Gastroesophageal sphincter (tissue), 4 donors: ENCODE measurements at places on chromosomes 5 and 9.
A peak's percentile ranks its signal among the peaks of the same experiment; 100 is the strongest.

DNA sequence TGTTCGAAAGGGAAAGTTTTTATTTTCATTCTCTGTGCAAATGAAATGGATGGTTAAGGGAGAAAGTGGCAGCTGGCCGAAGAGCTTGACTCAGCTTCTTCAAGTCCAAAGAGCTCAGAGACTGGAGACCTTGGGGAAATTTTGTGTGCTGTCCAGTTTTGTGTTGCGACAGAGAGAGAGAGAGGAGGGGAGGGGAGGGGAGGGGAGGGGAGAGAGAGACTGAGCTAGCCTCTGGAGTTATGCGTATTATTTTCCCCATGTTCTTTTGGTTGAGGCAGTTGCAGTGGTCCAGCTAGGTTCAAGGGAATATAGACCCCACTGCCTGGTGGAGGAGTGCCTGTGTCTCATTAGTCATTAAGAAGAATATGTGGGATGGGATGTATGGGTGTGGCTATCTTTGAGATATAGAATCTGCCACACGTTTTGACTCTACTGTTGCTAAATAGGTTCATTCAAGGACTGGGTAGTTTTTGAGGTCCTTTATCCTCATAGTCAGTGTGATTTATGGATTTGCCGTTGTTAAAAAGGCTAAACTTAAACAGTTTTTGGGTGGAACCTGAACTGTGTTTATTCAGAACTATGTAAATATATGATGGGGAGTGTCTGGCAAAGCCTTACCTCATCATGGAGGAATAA lies 69.7 kb downstream of the ARHGAP26 start:
- ATAC-seq, result peak; percentile 77

GRCh38 chr5:101067429-101067828 lies 164.3 kb upstream of the ST8SIA4 start:
- no peak for ATAC-seq

GRCh38 chr5:157273131-157273556 lies 7.2 kb downstream of the CYFIP2 start:
- no peak for ATAC-seq

DNA sequence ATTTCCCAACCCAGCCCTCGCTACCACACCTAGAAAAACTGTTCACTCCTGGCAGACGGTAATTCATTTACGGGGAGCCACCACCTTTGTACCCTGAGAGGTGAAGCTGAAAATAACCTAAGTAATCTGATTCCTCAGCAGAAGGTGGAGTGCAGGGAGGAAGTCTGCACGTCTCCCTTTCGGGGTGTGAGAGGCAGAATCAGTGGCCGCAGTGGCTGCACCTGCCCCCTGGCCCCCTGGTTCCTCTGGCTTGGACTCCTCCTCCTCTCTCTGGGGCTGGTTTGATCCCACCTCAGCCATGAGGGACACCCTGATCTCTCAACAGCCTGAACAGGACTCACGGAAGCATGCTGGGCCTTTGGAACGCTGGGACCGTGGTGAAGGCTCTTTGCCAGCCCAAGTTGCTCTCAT lies 10.5 kb downstream of the TMEM174 start:
- ATAC-seq, result no peak

DNA sequence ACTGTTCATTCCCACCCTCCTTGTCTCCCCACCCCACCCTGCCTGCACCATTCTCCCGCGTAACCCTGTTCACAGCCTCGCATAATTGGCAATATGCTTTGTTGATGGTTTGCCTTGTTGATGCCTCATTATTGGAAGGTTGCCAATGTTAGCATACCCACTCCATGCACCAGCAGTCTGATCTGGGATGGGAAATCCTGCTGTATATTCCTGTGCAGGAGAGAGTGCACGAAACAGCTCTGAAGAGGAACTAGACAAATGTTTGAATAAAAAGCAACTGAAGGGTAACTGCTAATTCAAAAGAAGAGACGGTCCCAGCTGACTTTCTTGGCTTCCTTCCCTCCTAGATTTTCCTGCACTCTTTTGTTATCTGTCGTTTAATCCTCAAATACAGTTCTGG lies 271.7 kb upstream of the TLE4 start:
- ATAC-seq, result no peak

- ATAC-seq, result peak; percentile 34
Observed at GRCh38 chr5:90878081-90878480, 319.5 kb downstream of the ADGRV1 start.

GRCh38 chr9:8864545-8864896 lies 1064.9 kb upstream of the DMAC1 start:
- no peak for ATAC-seq

- no peak for ATAC-seq
Observed at GRCh38 chr9:459491-460444, 245.1 kb downstream of the DOCK8 start.

GRCh38 chr9:126844085-126844484 lies 16.4 kb upstream of the ZBTB34 start:
- ATAC-seq, result no peak

GRCh38 chr5:169599451-169599850 lies 15.9 kb downstream of the SPDL1 start:
- ATAC-seq, result no peak

DNA sequence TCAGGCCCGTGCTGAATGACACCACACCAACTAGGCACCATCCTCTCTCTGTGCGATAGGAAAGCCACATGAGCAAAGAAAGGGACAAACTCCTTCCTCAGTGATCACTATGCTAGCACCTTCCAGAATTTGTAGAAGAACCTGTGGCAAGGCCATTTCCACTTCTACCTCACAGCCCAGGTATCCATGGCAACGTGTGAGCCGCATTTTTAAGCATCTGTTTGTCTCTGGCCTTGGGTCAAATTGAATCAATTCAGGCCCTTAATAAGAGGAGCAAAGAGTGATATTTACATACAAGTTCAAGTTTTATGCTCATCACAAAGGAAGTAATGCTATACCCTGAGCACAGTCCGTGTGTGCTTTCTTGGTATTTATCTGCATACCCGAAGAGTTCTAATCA lies 179.3 kb downstream of the SLC12A2 start:
- ATAC-seq, result no peak

DNA sequence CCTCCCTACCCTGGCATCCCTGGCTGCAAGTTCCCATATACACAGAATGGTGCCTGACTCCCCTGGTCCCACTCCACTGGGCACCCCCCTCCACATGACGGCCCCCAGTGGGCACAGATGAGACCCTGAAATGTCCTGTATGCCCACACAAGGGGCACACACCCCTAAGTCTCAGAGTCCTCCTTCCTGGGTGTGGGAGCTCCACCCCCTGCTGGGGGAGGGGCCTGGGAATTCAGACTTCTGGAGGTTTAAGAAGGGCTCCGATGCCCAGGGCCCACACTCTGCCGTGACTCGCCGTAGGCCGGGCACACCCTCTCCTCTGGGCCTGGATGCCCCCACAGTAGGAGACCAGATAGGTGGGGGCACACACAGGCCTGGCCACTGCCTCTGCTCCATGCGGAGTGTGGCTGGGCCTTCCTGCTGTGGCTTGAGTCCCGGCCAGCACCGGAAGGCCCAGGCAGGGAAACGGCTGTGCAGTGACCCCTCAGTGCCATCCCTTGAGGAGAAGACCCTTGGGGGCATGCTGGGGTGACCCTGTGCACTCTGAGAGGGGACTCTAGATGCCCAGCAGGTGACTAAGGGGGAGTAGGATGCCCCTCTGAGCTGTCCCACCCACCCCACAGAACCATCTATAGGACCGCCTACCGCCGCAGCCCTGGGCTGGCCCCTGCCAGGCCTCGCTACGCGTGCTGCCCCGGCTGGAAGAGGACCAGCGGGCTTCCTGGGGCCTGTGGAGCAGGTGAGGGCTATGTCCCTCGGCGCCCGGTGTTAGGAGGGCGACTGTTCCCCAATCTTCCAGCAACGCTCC lies 6.5 kb downstream of the EGFL7 start:
- no peak for ATAC-seq

DNA sequence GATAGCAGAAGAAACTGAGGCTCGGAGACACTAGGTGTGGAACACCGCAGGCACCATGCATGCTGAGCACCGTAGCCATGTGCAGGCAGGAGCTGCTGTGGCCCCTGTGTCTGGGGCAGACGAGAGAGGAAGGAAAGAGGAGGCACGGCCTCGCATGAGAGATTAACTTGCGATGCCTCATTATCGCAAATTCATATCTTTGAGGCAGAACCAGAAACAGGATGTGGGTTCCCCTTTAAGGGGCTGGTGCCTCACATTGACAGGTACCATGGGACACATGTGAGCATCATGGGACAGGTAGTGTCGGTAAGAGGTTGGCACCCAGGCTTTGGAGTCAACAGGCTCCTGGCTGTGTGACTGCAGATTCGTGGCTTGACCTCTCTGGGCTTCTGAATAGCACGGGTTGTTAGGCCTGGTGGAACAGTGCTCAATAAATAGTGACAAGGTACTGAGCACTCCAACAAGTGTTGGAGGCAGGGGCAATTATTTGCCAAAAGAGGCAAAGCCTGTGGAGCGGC lies 40.8 kb downstream of the NAIF1 start:
- ATAC-seq, result no peak

- ATAC-seq, result no peak
Observed at GRCh38 chr5:2242539-2242938, 359.8 kb upstream of the IRX4 start.

DNA sequence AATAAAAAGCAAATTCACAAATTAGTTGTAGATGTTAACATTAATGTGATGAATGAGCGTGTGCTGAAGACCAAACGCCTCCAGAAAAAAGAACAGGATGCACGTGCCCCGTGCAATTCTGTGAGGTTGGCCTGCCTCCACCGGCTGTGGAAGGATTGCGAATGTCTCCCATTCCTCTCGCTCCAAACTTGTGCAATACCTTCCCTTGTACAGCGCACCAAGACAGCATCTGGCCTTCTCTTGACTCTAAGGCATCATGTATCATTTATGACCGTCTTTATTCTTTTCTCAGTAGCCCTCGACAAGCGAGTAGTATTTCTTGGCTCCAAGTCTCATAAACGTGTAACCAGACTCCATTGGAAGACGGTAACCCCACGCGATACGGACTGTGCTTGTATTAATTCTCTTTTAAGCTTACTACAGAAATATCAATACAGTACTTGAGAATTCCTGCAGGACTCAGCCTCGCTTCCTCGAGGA lies 1.5 kb upstream of the TESK1 start:
- ATAC-seq, result peak; percentile 71

GRCh38 chr5:96627792-96628398 lies 34.3 kb upstream of the CAST start:
- no peak for ATAC-seq

- ATAC-seq, result no peak
Observed at GRCh38 chr5:138963763-138964371, 88.7 kb upstream of the LRRTM2 start.

GRCh38 chr5:115487168-115487567 lies 57.4 kb downstream of the FEM1C start:
- ATAC-seq, result no peak

GRCh38 chr9:35867538-35867937 lies 2.7 kb downstream of the OR13J1 start:
- ATAC-seq, result no peak

DNA sequence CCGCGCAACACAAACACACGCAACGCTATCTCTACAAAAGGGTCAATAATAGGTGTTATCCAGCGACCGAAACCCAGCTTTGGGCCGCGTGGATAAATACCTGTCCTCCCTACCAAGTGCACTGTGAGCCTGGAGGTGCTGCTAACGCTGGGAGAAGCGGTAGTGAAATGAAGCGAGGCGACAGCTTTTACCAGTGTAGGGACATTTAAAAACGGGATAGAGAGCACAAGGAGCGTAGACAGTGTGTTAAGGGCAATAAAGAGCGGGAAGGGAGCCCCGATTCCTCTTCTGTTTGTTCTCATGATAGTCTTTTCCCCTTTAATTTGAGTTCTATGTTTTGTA lies 421 bp upstream of the DEPDC1B start:
- peak; percentile 31 for ATAC-seq

- ATAC-seq, result no peak
Observed at GRCh38 chr5:101929628-101930027, 366.5 kb downstream of the SLCO4C1 start.

DNA sequence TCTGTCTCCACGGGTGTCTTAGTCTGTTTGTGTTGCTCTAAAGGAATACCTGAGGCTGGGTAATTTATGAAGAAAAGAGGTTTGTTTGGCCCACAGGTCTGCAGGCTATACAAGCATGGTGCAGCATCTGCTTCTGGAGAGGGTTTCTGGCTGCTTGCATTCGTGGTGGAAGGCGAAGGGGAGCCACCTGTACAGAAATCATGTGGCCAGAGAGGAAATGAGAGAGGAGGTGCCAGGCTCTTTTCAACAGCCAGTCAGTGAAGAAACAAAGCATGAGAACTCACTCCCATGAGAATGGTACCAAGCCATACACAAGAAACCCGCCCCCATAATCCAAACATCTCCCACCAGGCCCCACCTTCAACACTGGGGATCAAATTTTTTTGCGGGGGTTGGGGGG lies 53.4 kb downstream of the PFDN1 start:
- no peak for ATAC-seq

DNA sequence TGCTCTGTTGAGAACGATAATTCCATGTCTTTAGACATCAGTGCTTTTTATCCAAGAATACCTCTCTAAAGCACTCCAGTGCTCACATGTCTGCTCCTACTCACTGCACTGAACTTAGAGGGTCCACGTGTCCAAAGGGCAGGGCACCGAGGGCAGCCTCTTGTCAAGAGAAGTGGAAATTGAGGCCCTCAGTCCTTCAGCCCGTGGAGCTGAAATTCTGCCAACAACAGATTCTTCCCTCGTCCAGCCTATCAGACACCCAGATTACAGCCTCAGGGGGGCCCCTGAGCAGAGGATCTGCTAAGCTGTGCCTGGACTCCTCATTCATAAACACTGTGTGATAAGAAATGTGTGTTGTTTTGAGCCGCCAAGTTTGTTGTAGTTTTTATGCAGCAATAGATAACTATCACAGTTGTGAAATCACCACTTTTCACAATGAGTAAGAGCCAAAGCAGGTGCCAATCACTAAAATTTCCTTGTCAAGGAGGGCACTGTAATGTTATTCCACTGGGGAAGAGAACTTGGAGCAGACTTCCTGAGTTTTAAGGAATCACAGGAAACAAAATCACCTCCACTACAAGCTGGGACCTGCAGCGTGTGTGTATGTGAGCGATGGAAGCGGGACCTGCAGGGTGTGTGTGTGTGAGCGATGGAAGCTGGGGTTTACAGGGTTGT lies 58.8 kb upstream of the IGFBPL1 start:
- ATAC-seq, result no peak

GRCh38 chr9:94178927-94179326 lies 80.2 kb upstream of the ZNF169 start:
- no peak for ATAC-seq

- ATAC-seq, result no peak
Observed at GRCh38 chr5:35656721-35657120, 39.1 kb downstream of the SPEF2 start.
